DMS79 (cell line): ENCODE measurements at places on chromosomes 16 and 17.

GRCh38 chr17:33580215-33580614 lies 287.1 kb upstream of the ASIC2 start:
- no peak for DNase-seq

GRCh38 chr16:2856061-2856670 lies 1.8 kb downstream of the PRSS22 start:
- DNase-seq, result no peak

- DNase-seq, result no peak
These were observed 12.5 kb downstream of the PLLP start for GRCh38 chr16:57271867-57272495.

DNA sequence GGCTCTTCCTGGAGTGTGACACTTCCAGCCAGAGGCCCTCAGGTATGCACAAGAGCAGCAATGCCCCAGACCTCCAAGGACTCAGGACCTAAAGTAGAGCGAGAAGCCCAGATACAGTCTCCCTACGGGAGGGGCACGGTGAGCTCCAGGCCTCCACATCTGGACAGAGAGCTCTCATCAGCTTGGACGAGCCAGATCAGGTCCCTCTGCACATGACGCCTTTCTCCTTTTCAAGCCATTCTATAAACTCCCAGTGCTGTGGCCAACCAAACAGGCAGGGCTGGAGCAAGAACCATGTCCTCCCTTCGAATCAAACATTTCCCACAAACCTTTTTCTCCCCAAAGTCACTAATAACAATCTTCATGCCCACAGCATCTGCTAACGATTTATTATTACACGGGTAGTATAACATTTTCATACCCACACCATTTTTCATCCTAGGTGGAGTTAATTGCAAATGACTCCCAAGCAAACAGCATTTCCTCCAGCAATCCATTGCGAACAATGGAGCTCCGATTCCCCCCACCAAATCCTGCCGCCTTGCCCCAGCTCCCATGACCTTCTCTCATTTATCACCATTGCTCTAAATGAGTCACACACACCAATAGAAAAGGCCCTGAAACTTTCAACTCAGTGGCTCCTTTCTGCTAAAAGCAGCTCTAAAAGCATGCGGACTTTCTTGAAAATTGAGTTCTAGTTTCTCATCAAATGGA lies 24.2 kb upstream of the NLRP1 start:
- no peak for DNase-seq

- no peak for DNase-seq
These were observed 234.2 kb upstream of the TOX3 start for GRCh38 chr16:52781005-52781630.
